NCI-H69 (cell line): ENCODE measurements at places on chromosomes 3 and 15.
A peak's percentile ranks its signal among the peaks of the same experiment; 100 is the strongest.

- no peak for DNase-seq
These were observed 29.9 kb downstream of the CDAN1 start for GRCh38 chr15:42707068-42707467.

DNA sequence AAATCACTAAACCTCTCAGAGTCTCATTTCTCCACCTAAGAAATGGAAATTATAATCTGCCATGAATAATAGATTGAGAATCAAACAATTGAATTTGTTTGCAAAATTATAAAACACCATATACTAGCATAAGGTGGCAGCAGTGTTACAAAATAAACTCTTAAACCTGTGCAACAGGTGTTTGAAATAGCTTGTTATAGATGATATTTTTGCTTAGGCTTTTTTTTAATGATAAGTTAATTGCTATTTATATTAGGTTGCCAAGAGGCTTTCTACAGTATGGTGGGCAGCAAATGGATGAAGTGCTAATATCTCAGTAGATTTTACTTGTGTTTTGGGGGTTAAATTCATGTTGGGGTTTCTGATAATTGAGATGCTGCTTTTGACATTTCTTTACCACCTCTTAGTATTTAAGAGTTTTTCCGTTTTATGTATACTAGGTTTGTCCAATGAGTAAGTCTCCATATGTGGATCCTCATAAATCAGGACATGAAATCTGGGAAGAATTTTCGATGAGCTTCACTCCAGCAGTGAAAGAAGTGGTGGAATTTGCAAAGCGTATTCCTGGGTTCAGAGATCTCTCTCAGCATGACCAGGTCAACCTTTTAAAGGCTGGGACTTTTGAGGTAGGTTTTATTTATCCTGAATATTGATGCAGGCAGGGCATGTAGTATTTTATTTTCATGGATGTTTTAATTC lies 19.6 kb downstream of the NR1D2 start:
- DNase-seq = no peak

- no peak for DNase-seq
These were observed 6.2 kb upstream of the TMF1 start for GRCh38 chr3:69058180-69058946.

DNA sequence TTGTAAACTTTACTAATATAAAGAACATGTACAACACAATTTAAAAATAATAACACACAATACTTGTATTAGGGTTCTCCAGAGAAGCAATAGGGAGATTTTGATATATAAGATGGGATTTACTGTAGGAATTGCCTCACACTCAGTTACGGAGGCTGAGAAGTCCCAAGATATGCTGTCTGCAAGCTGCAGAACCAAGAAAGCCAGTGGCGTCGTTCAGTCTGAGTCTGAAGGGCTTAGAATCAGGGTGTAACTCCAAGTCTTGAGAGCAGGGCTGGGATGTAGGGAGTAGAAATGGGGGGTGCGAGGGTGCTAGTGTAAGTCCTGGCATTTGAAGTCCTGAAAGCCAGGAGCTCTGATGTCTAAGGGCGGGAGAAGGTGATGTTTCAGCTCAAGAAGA lies 206.6 kb upstream of the HES1 start:
- no peak for DNase-seq

GRCh38 chr3:15064299-15064834 lies 748 bp downstream of the MRPS25 start:
- peak; percentile 45 for DNase-seq

- peak; percentile 28 for DNase-seq
These were observed 65.0 kb upstream of the SEMA6D start for GRCh38 chr15:47652328-47652727.

DNA sequence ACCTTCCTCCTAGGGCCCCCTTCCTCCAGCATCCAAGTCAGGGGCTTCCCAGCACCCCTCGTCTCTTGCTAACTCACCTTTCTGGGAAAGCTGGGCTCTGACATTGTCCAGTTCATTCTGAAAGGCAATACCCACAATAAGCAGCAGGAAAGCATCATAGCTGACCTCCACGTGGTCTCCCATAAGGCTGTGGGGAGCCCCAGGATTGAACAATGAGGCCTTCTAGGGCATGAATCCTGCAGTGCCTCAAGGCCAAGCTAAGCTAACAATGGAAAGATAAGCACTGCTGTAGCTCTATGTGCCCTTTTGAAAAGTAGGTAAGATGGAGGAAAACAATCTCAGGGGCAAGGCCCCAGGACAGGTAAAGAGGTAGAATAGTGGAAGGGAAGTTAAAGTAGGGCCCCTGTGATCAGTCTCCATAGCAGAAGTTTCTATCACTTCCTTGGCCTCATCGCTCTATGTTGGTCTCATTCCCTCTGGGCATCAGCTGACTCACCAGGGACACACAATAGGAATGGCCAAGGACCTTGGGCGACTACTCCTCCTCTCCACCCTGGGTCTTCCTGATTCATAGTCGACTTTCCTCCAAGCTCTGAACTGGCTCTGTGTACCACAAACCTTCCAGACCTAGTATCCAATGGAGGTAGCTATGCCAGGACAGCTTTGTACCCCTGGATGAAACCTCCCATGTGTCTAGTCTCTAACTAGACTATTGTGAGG lies 11.7 kb downstream of the TRAIP start:
- no peak for DNase-seq

DNA sequence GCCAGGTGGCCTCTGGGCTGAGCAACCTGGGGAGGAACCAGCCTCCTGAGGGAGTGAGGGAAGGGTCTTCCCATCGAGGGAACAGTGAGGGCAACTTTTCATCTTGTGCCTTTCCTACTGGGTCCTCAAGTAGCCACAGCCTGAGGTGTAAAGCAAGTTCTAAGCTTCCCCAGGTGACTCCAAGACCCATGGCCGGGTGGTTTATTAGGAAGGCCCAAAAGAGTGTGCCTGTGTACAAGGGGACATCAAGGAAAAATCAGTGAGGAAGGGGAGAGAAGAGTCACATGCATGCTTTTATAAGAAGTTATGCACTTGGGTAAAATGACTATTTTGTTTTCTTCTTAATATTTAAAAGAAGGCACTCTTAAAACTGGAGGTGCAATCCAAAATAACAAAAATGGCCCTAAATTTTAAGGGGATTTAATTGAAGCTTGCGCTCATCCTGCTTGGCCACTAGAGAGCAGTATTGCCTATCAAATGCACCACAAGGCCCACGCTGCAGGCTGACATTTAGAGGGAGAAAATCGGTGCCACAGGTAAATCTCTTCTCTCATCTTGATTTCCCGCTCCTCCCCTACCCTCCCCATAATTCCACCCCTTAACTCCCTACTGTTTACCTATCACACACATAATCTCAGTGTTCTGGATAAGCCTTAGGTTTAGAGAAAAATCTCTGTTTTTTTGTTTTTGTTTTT lies 6.7 kb downstream of the NANOGP8 start:
- DNase-seq = peak; percentile 88

GRCh38 chr3:42497009-42497731 lies 5.3 kb upstream of the VIPR1 start:
- peak; percentile 21 for DNase-seq

DNA sequence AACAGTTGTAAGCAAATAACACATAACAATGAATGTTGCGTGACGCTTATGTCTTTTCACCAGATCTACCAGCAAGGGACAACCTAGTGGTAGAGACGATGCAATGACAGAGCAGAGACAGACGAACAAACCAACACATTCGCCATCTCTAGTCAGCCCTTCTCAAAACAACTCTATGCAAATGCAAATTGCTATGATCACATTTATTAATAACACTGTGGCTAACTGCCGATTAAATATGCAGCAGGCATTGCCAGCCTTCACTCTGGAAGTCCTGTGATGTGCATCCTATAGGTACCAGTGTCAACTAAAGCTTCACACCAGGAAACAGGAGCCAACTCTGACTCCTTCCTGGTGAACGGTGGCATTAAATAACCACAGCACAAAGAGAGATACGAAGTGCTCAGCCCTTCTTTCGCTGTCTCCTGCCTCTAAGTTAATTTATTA lies 94.2 kb downstream of the FOXP1 start:
- no peak for DNase-seq

GRCh38 chr3:110419096-110419495 lies 652.5 kb upstream of the NECTIN3 start:
- peak; percentile 4 for DNase-seq

DNA sequence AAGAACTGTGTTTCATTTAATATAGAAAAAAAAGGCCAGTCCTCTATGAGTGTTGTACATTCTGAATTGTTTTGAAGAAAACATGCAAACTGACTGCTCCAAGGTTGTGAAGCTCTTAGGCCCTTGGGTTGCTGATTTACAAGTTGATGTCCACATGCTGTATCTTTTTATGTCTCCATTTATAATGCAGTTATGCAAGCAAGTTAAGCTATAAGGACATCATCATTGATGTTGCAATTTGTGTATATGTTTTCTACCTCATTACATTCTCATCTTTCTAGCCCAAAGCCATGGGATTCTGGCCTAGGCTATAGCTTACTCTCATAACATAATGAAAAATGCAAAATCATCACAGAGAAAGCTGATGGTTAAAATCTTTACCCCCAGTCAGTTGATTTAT lies 245.7 kb upstream of the AGTR1 start:
- DNase-seq = no peak

GRCh38 chr3:8416965-8417364 lies 84.7 kb upstream of the LMCD1 start:
- peak; percentile 4 for DNase-seq

DNA sequence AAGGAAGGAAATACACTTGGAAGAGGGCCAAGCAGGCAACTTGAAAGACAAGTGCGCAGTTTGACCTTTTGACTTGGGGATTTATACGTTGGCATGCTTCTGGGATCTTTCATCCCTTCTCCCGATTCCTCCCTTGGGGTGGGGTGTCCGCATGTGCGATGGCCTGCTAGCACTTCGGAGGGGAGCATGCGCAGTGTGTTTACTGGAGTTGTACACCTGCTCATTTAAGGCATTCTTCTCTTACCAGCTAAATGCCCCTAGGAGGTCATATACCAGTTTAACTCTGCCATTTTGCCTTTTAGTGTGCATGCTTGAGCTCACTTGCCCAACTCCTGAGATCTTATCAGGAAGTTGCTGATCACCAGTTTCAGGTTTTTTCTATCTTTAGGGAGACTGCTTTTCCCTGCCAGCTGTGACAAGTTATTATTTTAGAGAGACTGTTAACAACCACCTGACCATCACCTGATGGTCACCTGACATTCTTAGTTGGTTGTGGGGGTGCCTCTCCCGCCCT lies 63.5 kb downstream of the BFSP2 start:
- DNase-seq = peak; percentile 41

DNA sequence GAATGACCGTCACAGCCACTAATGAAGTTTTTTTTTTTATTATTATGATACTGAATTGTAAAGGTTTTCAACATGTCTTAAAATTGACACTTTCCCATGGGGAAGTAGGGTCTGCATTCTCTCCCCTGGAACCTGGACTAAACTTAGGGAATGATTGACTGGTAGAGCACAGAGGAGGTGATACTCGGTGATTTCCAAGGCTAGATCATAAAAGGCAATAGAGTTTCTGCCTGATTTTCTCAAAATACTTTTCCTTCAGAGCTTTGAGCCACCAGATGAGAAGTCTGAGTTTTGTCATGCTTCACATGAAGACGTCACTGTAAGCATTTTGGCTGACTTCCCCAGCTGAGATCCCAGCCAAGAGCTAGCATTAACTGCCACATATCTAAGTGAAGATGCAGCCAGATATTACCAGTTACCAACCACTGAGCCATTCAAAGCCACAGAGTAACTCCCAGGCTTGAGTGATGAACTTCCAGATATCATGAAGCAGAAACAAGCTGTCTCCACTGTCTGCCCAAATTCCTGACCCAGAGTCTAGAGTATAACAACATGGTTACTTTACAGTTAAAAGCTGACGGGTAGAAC lies 105.8 kb downstream of the LSAMP start:
- DNase-seq = peak; percentile 60

DNA sequence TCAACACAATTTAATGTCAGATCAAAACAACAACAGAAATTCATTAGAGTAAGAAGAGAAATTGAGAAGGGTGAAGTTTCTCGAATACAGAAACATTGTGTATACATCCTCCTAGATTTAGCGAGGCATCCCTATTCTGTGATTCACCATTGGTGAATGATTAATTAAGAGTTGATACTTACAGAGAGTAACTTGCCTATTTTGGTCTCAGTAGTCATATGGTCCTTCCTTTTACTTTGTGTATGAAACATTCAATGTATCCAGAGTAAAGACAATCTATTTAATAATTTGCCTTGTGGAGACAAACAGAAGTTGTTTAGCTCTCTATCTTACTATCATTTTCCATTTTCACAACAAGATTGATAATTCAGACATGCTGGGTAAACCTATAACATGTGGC lies 432.0 kb downstream of the ZPLD1 start:
- DNase-seq = no peak

- peak; percentile 33 for DNase-seq
These were observed 38.2 kb downstream of the VPS13C start for GRCh38 chr15:62021991-62022600.

- DNase-seq = no peak
These were observed 33.8 kb upstream of the TFRC start for GRCh38 chr3:196115678-196116083.

- no peak for DNase-seq
These were observed 10.6 kb upstream of the KIF23 start for GRCh38 chr15:69403594-69403993.

DNA sequence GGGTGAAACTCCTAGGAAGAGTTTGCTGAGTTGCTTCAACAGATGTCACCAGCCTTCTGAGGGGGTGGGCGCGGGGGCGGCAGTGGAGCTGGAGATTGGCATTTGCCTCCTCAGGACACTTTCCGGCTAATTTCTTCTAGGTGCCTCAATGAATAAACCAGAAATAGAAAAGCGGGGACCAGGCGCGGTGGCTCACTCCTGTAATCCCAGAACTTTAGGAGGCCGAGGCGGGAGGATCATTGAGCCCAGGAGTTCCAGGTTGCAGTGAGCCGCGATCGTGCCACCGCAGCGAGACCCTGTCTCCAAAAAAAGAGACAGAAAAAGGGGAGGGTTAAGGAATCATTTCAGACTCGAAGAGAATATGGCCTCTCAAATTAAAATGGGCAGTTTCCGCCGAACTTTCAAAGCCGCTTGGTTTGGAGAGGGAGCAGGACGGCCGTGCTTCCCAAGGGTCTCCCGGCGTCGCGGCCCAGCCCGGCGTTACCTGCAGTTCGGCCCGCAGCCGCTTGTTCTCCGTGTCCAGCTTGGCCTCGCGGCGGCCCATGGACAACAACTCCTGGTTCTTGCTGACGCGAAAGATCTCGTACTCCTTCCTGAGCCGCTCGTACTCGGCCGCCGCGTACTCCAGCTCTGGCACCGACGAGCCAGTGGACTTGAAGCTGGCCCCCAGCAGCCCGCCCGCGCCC lies 587 bp downstream of the NPHP3 start:
- DNase-seq = peak; percentile 57

- DNase-seq = no peak
These were observed 14.1 kb downstream of the ATP2C1 start for GRCh38 chr3:130907966-130908365.

GRCh38 chr3:36969540-36970432 lies 23.1 kb downstream of the EPM2AIP1 start:
- DNase-seq = peak; percentile 91

GRCh38 chr3:121295452-121295851 lies 250.3 kb downstream of the POLQ start:
- DNase-seq = no peak

DNA sequence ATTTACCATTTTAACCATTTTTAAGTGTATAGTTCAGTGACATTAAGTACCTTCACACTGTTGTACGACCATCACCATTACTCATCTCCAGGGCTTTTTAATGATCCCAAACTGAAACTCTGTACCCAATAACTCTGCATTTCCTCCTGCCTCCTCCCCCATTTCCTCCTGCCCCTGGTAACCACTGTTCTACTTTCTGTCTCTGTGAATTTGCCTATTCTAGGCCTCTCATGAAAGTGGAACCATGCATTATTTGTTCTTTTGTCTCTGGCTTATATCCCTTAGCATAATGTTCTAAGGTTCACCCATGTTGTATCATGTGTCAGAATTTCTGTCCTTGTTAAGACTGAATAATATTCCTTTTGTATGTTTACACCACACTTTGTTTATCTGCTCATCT lies 154.2 kb downstream of the MECOM start:
- no peak for DNase-seq
